CD4-positive, alpha-beta T cell treated with Interleukin-1 beta for 1 hour (primary cell): ENCODE measurements at places on chromosomes 13 and 19.

DNA sequence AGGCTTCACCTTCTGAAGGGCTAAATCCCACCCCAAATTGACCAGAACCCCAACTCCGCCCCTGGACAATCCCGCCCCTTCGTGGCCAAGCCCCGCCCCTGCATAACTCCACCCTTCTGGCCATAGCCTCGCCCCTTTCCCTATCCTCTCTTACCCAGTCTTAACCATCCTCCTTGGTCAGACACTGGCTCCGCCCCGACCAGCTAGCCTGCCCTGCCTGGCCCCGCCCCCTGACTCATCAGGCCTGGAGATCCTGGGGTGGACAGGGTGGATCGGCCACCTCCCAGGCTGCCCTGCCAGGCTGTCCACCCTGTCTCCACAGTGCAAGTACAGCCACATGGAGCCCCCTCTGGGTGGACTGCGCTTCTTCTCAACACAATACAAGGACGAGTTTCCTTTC, 8.0 kb upstream of the ZNF358 start:
- peak; percentile 77 for DNase-seq

DNA sequence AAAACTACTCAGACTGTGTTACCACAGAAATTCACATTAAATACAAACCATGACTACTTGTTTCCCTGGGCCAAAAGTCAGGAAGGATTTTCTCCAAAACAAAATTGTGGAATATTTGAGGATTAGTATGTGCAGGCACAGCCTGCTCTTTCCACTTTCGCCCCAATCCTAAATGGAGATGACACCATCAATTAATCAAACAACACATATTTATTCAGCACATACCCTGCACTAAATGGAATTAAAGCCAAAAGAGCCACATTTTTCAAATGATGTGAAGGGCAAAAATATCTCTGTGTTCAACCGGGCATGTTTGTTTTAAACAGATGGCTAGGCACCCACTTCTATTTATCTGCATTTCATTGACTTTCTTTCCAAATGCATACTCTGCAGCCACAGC, 523.1 kb downstream of the DCT start:
- no peak for DNase-seq

- no peak for DNase-seq
Measured at GRCh38 chr13:26909477-26909876, 148.9 kb upstream of the GPR12 start.

GRCh38 chr19:14616407-14616806, 33.5 kb downstream of the CLEC17A start:
- no peak for DNase-seq

GRCh38 chr19:52351512-52351911, 15.5 kb downstream of the ZNF610 start:
- DNase-seq: no peak

- DNase-seq: no peak
Measured at GRCh38 chr13:111401755-111402154, 81.3 kb downstream of the TEX29 start.

DNA sequence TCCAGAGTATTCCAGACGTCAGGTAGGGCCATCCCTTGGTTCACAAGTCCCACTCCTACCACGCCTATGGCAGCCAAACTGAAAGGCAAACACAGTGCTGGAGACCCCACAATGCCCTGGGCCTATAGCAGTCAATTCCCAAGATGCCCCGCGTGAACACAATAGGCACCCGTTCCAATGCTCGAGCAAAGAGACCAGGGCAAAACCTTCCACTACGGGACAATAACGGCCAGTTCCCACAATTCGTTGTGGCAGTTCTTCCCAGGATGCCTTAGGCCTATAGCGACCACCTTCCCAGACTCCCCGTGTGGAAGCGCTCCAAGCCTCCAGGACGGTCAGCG, 538 bp downstream of the ZNF428 start:
- peak; percentile 39 for DNase-seq

GRCh38 chr19:9586764-9587163, 2.5 kb upstream of the ZNF121 start:
- DNase-seq: peak; percentile 76

- peak; percentile 67 for DNase-seq
Measured at GRCh38 chr19:35114353-35115176, 1.1 kb upstream of the FXYD3 start.

DNA sequence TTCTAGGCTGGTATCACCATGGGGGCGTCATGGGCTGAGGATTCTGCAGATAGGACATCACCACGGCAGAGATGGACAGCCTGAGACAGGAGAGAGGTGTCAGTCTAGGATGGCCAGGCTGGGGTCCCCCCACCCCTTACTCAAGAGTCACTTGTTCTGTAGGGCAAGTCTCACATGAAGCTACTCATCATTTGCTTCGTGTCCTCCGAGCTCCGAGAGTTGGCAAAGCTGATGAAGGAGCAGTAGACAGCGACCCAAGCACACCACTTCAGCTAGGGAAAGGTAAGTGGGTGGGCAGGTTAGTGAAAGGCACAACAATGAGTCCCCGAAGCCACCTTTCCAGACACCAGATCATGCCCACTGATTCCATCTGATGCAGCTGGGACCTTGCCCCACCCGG, 1.7 kb downstream of the WDR83 start:
- no peak for DNase-seq

DNA sequence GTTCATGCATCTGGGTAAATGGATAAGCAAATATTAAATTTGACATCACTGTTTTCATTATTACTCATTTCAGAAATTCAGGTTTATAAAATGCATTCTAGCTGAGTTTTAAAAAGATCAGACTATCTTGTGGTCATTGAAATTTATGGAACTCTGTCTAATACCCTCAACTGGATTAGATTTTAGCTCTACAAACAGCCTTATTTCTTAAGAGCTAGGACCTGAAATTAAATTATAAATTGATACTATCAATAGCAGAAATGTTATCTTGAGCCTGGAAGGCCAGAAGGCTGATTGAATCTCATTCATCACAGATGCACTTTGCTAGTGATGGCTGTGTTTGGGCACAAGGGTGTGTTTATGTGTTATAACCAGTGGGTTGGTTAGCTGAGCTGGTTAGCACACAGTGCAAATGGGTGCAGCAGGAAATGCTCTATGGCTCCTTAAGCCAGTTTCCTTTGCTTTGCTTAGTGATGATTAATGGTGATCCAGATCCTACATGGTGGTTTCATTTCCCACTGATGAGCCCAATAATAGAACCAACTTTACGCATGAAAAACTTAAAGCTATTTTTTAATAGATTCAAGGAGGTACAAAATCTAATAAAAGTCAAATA, 310.8 kb upstream of the KLF12 start:
- no peak for DNase-seq

- DNase-seq: no peak
Measured at GRCh38 chr13:69866555-69866954, 241.1 kb upstream of the ATXN8OS start.
